ENCODE measurements at places on chromosomes 16 and 17.
A peak's percentile ranks its signal among the peaks of the same experiment; 100 is the strongest.

DNA sequence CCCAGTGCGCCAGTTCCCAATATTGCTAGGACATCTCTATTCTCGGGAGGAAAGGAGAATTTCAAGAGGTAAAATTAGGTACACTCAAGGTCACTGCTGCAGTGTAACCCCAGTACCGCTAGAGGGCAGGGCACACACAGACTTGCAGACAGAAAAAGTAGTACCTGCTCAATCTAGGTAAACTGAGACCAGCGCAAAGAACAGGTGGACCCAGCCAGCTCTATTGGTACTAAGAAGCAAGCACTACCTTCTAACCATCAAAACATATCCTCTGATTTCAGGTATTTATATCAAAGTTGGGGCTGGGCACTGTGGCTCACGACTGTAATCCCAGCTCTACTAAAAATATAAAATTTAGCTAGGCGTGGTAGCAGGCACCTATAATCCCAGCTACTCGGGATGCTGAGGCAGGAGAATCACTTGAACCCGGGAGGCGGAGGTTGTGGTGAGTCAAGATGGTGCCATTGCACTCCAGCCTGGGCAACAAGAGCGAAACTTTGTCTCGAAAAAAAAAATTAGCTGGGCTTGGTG lies 3.6 kb upstream of the WDR81 start:
- DNase-seq = peak; percentile 56

DNA sequence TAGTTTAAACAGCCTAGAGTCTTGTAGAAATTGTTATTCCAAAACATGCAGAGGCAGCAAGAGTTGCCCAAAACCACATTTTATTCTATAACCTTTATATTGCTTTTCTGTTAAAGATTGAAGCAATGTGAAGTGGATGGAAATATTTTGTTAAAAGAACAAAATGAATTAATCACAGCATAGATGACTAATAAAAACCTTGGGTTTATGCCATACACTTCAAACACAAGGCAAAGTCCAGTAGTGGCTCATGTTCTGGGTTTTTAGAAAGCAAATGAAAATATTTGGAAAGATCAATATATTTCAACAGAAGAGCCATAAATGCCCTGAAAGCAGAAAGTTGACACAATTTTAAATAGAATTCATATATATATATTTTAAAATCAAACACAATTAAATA lies 36.7 kb upstream of the ULK2 start:
- no peak for DNase-seq

GRCh38 chr17:39197380-39198185 lies at the start of gene CACNB1:
CACNB1 (minus strand) TSS chr17:39197669; CDS start chr17:39197495, 174 bp downstream.
- DNase-seq = peak; percentile 69

DNA sequence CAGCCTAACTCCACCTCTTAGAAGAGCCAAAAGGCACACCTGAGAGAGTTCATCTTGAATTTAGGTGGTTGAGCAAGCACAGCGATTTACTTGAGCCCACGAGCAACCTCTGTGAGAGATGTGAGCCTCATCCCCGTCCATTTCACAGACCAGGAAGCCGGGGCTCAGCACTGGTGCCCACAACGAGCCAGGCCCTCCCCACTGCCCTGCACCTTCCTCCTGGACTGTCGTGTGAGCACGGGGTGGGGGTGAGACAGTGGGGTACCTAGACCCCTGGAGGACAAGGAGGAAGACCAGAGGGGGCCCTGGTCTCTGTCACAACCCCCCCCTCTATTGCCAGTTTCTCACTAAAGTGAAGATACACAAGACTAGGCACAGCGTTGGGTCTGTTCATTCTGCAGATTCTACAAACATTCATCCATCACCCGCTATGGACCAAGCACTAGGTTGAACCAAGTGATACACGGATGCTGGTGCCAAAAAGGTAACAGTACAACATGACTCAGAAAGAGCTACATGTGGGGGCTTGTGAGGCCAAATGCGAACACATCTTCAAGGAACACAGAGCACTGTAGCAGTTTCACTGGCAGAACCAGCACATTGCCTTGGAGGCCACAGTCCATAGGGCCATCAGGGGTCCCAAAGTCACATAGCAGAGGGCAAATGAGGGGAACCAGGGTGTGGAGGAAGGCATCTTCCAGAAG lies 231.9 kb downstream of the PARN start:
- no peak for DNase-seq

DNA sequence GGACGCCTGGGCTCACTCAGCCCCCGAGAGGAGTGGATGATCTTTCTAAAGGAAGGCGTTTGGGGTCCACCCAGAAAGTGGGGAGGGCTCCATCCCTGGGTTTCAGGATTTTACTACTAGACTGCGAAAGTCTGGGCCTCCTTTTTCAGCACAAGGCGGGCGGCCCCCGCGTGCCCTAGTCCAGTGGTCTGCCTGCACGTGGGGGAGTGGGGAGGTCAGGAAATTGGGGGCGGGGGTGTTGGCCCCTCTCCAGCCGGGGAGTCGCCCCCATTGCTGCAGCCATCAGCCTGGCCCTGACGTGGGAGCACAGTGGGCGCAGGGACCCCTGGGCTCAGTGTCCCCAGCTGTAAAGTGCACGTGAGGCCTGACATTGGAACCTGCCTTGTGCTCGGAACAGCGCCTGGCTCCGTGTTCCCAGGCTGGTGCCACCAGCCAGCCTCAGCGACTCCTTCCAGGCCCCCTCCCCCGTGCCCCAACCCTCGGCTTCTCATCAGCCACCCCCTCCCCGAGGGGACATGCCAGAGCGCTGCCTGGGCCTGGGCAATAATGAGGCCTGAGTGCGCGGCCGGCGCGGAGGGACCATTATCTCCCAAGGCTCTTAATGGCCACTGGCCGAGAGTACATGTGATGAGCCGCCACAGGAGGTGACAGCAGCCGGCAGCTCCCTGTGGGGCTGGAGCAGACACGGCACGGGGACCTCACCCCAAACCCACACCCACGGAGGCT lies 2.4 kb upstream of the C1QTNF8 start:
- DNase-seq = no peak

- no peak for DNase-seq
Observed at GRCh38 chr17:77926981-77927380, 31.5 kb upstream of the TNRC6C start.

DNA sequence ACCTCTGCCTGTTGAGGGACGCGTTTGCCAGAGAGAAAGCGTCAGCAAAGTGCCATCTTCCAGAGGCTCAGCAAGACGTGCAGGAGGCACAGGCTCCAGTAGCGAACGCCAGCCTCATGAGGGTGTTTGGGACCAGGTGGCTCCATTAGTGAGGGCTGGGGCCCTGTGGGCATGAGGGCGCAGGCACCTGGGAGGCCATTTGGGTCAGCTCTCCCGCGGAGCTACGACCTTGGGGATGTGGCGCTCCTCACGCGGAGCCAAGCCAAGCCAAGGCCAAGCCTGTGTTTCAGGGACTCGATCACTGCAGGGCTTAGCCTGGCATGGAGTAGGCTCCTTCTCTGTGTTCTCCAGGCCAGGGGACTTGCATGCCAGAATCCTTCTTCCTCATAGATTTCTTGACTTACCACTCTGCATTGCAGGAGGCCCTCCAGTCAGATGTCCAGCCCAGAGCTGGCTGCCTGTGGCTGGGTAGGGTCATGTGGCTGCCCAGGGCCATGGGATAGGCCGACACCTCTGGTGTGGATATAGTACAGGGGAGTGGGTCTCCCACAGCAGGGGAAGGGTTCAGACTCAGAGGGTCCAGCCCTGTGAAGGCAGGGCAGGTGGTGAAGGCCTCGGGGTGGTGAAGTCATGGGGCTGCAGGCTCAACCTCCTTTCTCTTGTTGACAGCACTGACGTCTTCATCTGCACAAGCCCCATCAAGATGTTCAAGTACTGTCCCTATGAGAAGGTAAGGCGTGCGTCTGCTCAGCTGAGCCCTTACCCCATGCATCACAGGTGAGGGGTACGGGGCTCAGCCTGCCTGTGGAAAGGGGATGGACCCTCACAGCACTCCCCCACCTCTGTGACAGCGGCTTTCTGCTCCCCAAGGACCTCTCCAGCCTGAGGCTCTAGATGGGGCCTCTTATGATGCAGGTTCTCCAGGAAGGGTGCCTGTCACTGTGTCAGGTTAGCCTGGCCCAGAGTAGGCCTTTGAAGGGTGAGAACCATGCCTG lies 19.6 kb downstream of the NT5M start:
- DNase-seq = no peak

- DNase-seq = no peak
Observed at GRCh38 chr16:6803176-6803575, 529.5 kb upstream of the RBFOX1 start.

DNA sequence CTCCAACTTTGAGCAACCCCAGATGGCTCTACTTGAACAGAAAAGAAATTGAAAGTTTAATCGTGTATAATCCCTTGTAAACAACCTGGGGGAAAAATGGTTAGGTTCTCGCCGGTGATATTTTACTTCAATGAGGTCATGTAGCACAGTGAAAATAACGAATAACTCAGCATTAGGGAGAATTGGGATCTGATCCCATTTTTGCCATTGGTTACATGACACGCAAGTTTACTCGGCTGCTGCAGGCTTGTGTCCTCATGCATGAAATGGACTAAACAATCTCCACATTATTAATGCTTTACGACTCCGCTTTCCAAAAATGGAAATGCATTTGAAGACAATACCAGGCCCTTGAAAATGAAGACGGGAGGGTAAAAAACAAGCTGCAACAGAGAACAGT lies 45.5 kb upstream of the LRRC37A3 start:
- DNase-seq = no peak

DNA sequence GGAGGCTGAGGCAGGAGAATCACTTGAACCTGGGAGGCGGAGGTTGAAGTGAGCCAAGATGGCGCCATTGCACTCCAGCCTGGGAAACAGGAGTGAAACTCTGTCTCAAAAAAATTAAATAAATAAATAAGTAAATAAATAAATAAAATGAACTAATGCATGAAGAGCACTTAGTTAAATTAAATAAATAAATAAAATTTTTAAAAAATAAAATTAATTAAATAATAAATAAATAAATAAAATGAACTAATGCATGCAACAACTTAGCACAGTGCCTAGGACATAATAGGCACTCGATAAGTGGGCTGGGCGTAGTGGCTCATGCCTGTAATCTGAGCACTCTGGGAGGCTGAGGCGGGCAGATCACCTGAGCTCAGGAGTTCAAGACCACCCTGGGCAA lies 15.6 kb upstream of the CEP20 start:
- no peak for DNase-seq

DNA sequence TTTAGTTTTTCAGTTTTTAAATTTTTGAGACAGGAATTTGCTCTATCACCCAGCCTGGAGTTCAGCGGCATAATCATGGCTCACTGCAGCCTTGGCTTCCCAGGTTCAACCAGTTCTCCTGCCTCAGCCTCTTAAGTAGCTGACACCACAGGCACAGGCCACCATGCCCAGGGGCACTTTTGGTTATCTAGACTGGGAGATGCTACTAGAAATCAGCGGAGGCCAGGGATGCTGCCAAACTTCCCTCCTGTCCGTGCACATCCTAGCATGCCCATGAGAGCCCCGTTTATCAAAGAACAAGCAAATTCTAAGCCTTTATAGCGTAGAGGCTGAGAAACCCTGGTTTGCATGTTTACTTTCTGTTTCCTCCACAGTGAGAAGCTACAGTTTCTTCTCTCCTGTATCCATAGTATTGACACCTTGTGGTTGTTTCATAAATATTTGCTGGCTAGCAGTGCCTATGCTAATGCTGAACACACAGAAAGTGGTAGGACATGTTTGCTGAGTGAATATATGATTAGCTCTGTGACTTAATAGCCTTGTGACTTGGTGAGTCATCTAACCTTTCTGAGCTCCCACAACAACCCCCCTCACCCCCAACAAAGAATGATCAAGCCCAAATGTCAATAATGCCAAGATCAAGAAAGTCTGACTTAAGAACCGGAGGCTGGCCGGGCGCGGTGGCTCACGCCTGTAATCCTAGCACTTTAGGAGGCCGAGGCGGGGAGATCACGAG lies 39.2 kb upstream of the MAF start:
- DNase-seq = no peak

- DNase-seq = no peak
Observed at GRCh38 chr16:54400261-54400660, 113.7 kb upstream of the IRX3 start.

- no peak for DNase-seq
Observed at GRCh38 chr16:28010671-28011070, 52.8 kb downstream of the GSG1L start.

- no peak for DNase-seq
Observed at GRCh38 chr17:40547079-40547784, 18.0 kb downstream of the CCR7 start.

GRCh38 chr16:28167730-28168129 lies 44.0 kb downstream of the XPO6 start:
- DNase-seq = no peak

DNA sequence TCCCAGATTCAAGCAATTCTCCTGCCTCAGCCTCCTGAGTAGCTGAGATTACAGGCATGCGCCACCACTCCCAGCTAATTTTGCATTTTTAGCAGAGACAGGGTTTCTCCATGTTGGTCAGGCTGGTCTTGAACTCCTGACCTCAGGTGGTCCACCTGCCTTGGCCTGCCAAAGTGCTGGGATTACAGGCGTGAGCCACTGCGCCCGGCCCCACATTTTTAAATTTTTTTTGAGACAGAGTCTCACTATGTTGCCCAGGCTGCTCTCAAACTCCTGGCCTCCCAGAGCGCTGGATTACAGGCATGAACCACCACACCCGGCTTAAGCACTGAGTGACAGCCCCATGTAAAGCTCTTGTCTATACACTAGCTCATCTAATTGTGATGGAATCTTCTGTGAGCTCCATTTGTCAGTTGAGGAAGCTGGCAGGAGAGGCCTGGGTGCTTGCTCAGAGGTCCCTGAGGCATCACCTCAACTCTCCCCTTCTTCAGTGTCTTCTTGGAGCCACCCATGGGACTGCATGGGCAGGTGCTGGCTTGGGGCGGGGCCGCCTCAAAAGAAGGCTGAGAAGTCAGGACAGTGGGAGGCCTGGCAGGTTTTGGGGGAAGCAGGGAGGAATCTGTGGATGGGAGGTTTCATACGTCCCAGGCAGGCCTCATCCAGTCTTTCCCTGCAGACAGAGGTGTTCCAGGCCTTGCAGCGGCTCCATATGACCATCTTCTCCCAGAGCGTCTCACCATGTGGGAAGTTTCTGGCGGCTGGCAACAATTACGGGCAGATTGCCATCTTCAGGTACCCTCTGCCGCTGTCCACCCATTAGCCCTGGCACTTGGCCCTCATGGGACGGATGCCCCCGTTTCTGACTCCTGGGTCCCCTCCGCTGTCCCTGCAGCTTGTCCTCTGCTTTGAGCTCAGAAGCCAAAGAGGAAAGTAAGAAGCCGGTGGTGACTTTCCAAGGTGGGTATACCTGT lies 1.5 kb downstream of the THOC6 start:
- DNase-seq = no peak
